EL (cell line): ENCODE measurements at places on chromosomes 16 and 17.

DNA sequence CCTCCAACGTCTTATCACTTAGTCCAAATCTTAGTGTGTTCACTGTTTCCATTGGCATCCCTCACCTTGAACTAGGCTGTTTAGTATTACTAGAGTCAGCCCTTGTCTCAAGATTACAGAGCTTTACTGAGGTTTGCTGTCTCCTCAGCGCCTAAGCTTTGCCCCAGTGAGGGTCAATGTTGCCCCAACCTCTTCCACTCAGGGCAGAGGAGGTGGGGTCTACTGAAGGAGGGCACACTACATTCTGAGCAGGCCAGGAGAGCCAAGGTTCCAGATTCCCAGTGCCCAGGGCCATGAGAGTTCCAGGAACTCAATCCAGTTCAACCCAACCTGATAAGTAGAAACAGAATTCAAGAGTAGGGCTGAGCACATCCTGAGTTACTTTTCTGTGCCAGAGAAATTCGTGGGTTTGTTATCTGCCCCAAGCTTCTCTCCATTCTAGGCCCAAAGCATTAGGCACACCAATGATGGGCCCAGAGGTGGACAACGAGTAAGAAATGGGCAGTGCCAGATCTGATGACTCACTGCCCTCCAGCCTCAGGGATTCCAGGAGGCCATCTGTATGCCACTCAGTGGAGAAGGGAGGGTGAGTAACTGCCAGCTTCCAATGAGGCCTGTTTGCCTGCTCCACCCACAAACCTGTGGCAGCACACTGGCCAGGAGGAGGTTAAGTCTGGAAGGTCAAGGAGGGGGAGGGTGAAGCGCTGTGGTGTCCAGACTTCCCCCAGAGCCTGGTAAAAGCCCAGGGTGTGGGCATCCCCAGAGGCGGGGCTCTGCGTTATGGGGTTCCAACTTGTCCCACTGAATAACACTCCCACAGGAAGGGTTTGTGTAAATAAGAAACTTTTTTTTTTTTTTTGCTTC lies 8.2 kb downstream of the TUBG2 start:
- DNase-seq = peak; percentile 96

DNA sequence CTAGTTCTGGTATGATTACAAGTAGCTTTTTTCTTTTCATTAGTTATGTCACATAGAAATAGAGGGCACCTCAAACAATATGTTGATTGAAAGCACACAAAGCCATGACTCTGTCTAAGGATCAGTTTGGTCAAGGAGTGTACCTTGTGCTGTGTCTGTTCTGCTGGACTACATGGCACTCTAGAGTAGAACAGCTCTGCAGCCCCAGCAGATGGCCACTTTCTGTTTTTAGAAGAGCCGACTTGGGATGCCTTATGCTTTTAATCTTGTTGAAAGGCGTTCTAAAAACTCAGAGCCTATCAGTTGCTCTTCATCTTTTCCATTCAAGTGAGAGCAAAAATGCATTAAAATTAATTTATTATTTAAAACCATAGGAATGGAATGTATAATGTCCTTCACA lies 49.3 kb upstream of the CA10 start:
- DNase-seq = no peak

DNA sequence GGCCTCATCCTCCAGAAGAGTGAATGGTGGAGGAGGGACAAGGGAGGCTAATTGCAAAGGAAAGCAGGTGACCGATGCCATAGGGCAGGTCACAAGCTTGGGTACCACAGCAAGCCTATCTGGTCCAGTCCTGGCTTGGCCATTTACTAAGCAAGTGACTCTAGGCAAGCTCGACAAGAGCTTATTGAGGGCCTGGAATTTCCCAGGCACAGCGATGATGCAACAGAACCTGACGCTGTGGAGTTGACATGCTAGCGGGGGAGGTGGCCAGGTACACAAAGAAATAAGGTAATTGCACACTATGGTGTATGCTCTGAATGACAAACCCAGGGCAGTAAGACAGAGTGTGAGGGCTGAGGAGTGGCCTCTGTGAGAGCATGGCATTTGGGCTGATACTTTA lies 98.5 kb downstream of the PGS1 start:
- no peak for DNase-seq

GRCh38 chr17:48429638-48430586 lies at the start of gene SKAP1:
Gene SKAP1, minus strand, starts transcription at chr17:48430214.
- no peak for DNase-seq

DNA sequence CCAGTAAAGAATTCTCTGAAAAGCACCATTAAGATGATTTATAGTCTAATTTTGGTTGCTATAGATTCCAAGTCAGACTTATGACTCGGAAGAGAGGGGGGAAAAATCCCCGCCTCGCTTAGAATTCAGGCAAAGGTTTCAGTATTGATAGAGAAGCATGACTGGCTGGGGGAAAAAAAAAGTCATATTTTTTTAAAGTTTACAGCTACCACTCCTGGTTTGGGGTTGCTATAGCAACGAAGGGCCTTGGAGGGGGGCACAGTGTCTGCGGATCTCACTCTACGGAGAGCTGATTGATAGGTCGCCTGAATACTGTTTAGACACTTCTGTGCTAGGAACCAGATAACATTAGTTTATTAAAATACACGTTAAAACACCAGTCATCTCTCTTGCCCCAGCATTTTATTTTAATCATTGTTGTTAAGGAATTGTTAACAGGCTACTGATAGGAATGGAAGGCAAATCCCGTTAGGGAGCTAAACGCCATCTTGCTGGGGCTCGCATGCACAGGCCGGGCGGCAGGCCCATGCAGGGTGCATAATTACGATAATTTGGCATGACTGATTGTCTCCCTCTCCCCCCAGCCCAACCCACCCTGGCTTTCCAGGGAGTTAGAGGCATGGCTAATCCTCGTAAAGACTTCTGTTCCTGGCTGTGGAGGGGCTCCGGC lies 380.0 kb upstream of the XYLT1 start:
- no peak for DNase-seq

DNA sequence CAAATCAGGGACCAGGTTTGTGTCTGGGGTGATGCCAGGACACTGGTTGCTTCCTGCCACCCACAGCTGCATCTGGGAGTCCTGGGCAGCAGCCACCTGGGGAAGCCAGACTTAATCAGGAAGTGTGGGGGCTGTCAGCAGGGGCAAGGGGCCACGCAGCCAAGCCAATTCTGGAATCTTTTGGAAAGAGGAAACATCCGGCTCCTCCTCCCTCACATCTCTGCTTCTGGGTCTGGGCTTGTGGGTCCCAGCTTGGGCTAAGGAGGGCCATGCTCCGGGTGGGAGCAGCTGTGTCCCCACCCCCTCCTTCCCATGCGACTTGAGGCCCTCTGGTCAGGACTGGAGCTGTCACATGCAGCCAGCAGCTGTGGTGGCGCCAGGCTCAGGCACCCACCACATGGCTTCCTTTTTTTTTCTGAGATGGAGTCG lies 37.0 kb upstream of the CCDC182 start:
- no peak for DNase-seq

- DNase-seq = no peak
Measured at GRCh38 chr17:51617986-51618385, 357.6 kb downstream of the UTP18 start.

GRCh38 chr17:5164436-5164835 lies 27.2 kb downstream of the ZNF594 start:
- no peak for DNase-seq

- no peak for DNase-seq
Measured at GRCh38 chr16:49524216-49524946, 150.8 kb downstream of the C16orf78 start.

- no peak for DNase-seq
Measured at GRCh38 chr17:73770849-73771229, 126.6 kb upstream of the SDK2 start.

GRCh38 chr17:66564992-66565465 lies 262.6 kb downstream of the PRKCA start:
- DNase-seq = peak; percentile 73

- DNase-seq = no peak
Measured at GRCh38 chr16:75938818-75939217, 212.5 kb upstream of the CPHXL start.

- peak; percentile 7 for DNase-seq
Measured at GRCh38 chr17:65345261-65346005, 208.3 kb downstream of the RGS9 start.

DNA sequence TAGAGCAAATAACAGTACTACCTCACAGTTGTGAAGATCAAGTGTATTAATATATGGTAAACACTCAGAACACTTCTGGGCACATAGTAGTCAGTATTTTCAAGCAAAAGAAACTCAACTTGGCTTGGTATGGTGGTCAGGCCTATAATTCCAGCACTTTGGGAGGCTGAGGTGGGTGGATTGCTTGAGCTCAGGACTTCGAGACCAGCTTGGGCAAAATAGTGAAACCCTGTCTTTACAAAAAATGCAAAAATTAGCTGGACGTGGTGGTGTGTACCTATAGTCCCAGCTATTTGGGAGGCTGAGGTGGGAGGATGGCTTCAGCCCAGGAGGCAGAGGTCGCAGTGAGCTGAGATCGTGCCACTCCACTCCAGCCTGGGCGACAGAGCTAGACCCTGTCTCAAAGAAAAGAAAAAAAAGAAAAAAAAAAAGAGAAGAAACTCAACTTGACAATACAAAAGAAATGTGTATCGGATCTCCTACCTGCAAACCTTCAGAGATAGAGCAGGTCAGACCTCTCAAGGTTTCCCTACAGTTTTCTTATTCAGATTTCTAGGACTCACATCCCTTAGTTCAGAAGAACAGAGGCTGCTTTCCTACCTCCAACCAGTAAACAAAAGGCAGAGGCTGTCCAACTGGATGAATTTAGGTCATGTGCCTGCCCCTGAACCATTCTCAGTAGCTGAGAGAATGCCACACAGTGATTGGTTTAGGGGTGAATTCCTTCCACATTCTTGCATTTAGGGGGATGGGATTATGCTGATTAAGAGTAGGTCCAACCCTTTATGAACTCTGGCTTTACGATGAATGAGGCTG lies 1.7 kb upstream of the KPNA2 start:
- DNase-seq = peak; percentile 70

DNA sequence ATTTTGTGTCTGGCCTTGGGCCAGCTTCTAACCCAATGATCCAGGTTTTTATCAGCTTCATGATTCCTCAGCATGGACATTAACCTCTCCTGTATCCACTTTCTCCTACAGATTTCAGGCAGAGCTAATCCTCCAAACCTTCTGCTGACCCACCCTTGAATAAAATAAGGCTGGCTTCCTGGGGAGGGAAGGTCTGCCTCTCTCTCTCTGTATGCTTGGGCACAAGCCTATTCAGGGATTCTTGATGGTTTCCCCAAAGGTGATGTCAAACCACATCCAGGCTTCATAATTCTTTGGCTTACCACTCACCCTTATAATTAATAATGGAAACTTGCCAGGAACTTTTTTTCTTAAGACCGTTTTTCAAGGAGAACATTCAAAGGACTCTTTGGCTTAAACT lies 240.1 kb downstream of the UTP18 start:
- DNase-seq = no peak

- DNase-seq = no peak
Measured at GRCh38 chr16:4481526-4481925, 5.3 kb downstream of the HMOX2 start.

GRCh38 chr17:75878174-75878998 lies at the start of gene TRIM47:
Gene TRIM47, minus strand, starts transcription at chr17:75878581. Its CDS starts 33 bp downstream, at chr17:75878548.
- DNase-seq = peak; percentile 56

- DNase-seq = no peak
Measured at GRCh38 chr17:6534846-6535514, 21.4 kb downstream of the PITPNM3 start.

GRCh38 chr16:15915555-15916081 lies 27.2 kb upstream of the CEP20 start:
- no peak for DNase-seq

DNA sequence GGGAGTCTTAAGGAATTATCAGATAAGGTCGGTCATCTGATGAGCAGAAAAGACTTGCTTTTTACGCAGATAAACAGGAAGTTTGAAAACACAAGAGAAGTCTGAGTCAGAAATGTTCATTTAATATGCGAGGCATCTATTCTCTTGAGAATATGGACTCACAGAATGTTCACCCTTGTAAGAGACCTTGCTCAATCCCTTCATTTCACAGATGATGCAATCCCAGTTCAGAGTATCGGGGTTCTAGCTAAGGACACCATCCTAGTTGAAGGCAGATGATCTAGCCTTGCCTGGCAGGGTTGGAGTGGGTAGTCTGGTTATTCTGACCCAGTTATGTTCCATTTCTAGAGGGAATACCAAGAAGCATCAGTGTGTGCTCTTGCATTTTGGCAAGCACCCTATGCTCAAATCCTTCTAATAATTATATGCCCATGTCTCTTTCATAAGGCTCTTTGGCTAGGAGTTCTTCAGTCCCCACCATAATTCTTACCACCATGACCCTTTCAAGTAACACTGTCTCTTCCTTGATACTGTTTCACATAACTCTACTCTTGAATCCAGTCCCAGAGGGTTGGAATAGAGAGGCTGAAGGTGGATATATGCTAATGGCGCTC lies 42.5 kb downstream of the YPEL2 start:
- DNase-seq = peak; percentile 69

- DNase-seq = no peak
Measured at GRCh38 chr17:45940826-45941225, 46.5 kb downstream of the MAPT start.

DNA sequence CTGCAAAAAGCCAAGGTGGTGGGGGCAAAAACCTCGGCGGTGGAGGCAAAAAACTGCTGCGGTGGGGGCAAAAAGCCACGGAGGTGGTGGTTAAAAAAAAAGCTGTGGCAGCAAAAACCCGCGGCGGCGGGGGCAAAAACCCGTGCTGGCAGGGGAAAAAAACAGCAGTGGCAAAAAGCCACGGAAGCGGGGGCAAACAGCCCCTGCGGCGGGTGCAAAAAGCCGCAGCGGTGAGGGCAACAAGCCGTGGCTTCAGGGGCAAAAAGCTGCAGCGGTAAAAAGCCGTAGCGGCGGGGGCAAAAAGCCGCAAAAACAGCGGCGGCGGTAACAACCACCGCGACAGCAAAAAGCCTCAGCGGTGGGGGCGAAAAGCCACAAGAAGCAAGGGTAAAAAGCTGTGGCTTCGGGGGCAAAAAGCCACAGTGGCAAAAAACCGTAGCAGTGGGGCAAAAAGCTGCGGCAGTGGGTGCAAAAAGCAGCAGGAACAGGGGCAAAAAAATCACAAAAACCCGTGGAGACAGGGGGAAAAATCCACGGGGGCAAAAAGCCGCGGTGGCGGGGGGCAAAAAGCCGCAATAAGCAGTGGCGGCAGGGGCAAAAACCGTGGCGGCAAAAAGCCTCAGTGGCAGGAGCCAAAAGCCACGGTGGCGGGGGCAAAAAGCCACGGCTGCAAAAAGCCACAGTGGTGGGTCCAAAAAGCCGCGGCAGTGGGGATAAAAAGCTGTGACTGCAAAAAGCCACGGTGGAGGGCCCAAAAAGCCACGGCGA lies 193.7 kb downstream of the SHCBP1 start:
- no peak for DNase-seq

GRCh38 chr16:26643519-26643918 lies 423.2 kb upstream of the C16orf82 start:
- no peak for DNase-seq

- no peak for DNase-seq
Measured at GRCh38 chr17:40722241-40722640, 18.7 kb upstream of the KRT24 start.

DNA sequence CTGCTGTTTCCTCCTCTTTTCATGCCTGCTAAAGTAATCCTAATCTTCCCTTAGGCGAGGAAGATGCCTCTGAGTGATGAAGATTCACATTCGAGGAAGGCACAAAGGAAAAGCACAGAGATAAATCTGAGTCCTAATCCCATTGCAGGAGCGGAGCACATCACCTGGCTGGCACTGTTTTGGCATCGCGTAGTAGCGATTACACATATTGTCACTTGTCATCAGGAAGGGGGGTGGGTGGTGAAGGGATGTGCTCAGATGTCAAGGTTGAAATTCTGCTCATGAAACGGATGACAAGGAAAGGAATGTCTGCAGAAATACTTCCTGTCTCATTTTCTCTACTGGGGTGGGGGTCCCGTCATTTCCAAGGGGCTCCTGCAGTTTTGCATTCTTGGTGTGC lies 363.1 kb upstream of the EEF2KMT start:
- DNase-seq = no peak
